ENCODE measurements at places on chromosomes 13 and 19. TPM values are rescaled to one million over a fixed set of nuclear protein-coding genes. Genes with fewer than 3 reads are reported as not detected.

FCAR gene
- polyA plus RNA-seq = 0.15 TPM

CGB5 gene
- polyA plus RNA-seq = not detected

ZNF567 gene
- polyA plus RNA-seq = 9.4 TPM

QPCTL gene
- polyA plus RNA-seq = 2.7 TPM

ADGRL1 gene
- polyA plus RNA-seq = 0.11 TPM

IFNL3 gene
- polyA plus RNA-seq = not detected

CYP4F2 gene
- polyA plus RNA-seq = not detected

ZNF613 gene
- 4.6 TPM for polyA plus RNA-seq

Measured in IgD-negative memory B cell (primary cell).